GM12878 (cell line): ENCODE measurements at places on chromosomes 3 and 15. TPM values are rescaled to one million over a fixed set of nuclear protein-coding genes. Genes with fewer than 3 reads are reported as not detected.

GJD2 gene
- polyA plus RNA-seq: not detected in 2 replicates

GRCh38 chr3:122301063-122301462, 24.0 kb upstream of the CSTA start:
- H3K27me3 ChIP-seq: no peaks in the 10 kb centered on the region
- peak overlapping the region; percentile 86 for H3K27ac ChIP-seq
- H3K36me3 ChIP-seq: no peaks in the 10 kb centered on the region

GRCh38 chr3:135272026-135272669, 477.1 kb downstream of the EPHB1 start:
- no peaks in the 10 kb centered on the region for H3K4me1 ChIP-seq
- H3K4me3 ChIP-seq: no peak overlapping the region
- H3K27me3 ChIP-seq: no peaks in the 10 kb centered on the region
- DNase-seq: no peak
- H3K27ac ChIP-seq: no peak overlapping the region
- H3K36me3 ChIP-seq: no peaks in the 10 kb centered on the region

DNA sequence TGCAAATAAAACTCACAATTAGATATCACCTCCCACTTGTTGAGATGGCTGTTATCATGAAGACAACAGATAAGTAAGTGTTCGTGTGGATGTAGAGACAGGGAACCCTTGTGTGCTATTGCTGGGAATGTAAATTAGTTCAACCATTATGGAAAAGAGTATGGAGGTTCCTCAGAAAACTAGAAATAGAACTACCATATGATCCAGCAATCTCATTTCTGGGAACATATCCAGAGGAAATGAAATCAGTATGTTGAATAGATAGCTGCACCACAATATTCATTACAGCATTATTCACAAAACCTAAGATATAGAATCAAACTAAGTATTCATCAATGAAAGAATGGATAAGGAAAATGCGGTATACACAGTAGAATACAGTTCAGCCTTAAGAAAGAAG, 418.7 kb upstream of the CNTN6 start:
- no peak overlapping the region for H3K27ac ChIP-seq
- H3K4me3 ChIP-seq: no peak overlapping the region
- H3K36me3 ChIP-seq: no peaks in the 10 kb centered on the region
- DNase-seq: no peak
- H3K27me3 ChIP-seq: no peaks in the 10 kb centered on the region

THSD4 gene
- polyA plus RNA-seq: not detected in 2 replicates

DNA sequence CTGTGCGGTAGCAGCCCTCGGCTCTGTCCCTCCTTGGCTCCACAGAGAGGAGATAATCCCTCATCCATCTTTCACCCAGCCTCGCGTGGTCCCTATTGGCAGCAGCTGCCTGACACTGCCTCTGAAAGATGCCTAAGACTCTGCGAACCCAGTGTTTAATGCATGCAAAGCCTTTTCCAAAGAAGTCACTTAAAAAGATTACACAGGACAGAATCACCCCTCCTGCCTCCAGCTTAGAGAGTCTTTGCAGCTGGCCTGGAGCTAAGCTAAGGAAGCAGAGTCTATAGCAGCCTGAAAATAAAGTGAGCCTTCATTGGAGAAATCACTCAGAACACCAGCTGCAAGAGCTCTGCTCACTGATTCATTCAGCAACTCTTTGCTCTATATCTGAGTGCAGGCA, 247.2 kb downstream of the SHQ1 start:
- H3K4me3 ChIP-seq: no peak overlapping the region
- no peaks in the 10 kb centered on the region for H3K4me1 ChIP-seq
- no peaks in the 10 kb centered on the region for H3K36me3 ChIP-seq
- no peak for DNase-seq
- 0 out of 2 replicates have a peak, but pooled peaks cover 2% of the 10 kb centered on the region for H3K27me3 ChIP-seq
- no peak overlapping the region for H3K27ac ChIP-seq

GRIP2 gene
- polyA plus RNA-seq: 0.03 TPM in 1 of 2 replicates, not detected in the other

DNA sequence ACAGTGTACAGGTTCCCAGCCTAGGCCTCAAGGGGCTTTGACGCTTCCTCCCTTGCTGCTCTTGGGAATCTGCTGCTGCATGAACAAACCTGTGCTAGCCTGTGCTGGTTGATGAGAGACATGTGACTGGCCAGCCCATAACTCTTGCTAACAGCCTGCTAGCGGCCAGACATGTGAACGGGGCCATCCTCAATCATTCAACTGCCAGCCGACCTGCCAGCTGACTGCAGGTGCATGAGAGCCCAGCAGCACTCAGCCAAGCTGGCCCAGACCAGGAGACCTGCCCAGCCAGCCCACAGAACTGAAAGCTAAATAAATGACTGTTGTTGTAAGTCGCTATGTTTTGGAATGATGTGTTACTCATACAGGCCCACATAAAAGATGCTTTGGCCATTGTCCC, 82.4 kb upstream of the DLG1 start:
- no peaks in the 10 kb centered on the region for H3K36me3 ChIP-seq
- H3K27ac ChIP-seq: no peak overlapping the region
- H3K4me1 ChIP-seq: peaks cover 10% of the 10 kb centered on the region; the same call in 1 of the 2 replicates

- no peak for DNase-seq
- H3K4me3 ChIP-seq: no peak overlapping the region
- H3K4me1 ChIP-seq: peaks cover under 1% of the 10 kb centered on the region; the same call in 1 of the 2 replicates
- no peak overlapping the region for H3K27ac ChIP-seq
- no peaks in the 10 kb centered on the region; the same call in 1 of the 2 replicates for H3K27me3 ChIP-seq
- no peaks in the 10 kb centered on the region for H3K36me3 ChIP-seq
Observed at GRCh38 chr3:10395671-10396070, 74.8 kb upstream of the SEC13 start.

STRIT1 gene
- not detected in 2 replicates for polyA plus RNA-seq

- no peaks in the 10 kb centered on the region for H3K4me1 ChIP-seq
- H3K27ac ChIP-seq: no peak overlapping the region
- H3K4me3 ChIP-seq: no peak overlapping the region
- no peak for DNase-seq
- H3K36me3 ChIP-seq: no peaks in the 10 kb centered on the region
- H3K27me3 ChIP-seq: peaks cover 3% of the 10 kb centered on the region
Observed at GRCh38 chr3:186640473-186640818, 247 bp downstream of the FETUB start.

DNA sequence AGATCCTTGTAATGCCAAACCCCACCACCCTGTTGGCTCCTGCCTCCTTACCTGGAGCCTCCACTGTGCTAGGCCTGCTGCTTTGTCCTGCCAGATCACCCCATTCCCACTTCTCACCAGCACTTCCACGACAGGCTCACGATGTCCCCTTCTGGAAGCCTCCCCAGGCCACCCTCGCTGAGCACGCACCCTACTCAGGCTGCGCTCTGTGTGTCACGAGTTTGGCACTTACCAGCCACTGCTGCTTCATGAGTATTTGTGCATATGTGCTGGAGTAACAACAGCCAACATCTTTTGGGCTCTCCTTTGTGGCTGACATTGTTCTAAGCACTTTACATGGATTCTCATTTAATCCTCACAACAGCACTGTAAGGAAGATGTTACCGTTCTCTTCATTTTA, 58.1 kb downstream of the PDIA5 start:
- DNase-seq: no peak
- H3K4me3 ChIP-seq: no peak overlapping the region
- H3K36me3 ChIP-seq: peaks cover 24% of the 10 kb centered on the region; the same call in 1 of the 2 replicates
- no peaks in the 10 kb centered on the region; the same call in 1 of the 2 replicates for H3K4me1 ChIP-seq
- no peaks in the 10 kb centered on the region for H3K27me3 ChIP-seq
- no peak overlapping the region for H3K27ac ChIP-seq

DNA sequence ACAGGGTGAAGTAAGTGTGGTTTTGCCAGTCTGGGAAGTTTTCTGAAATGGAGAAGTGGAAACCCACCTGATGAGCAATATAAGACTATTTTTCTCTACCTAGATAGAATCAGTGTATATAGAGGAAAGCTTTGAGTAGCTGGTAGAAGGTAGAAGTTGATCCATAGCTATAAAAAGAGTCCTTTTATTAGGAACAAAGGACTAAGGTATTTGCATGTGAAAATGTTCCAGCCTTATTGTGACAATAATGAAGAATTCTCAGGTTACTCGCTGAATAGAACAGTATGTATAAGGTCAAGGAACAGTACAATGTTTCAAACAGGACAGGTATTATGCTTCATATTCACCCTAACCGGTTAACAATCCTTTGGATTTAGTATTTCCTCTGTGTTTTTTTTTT, 972.2 kb downstream of the OTOL1 start:
- H3K4me3 ChIP-seq: no peak overlapping the region
- no peak overlapping the region for H3K27ac ChIP-seq
- DNase-seq: no peak
- no peaks in the 10 kb centered on the region for H3K4me1 ChIP-seq
- no peaks in the 10 kb centered on the region for H3K36me3 ChIP-seq

GRCh38 chr3:139286825-139287224, 57.0 kb upstream of the MRPS22 start:
- H3K4me3 ChIP-seq: no peak overlapping the region
- no peaks in the 10 kb centered on the region for H3K4me1 ChIP-seq
- no peaks in the 10 kb centered on the region for H3K36me3 ChIP-seq
- H3K27ac ChIP-seq: no peak overlapping the region
- DNase-seq: no peak
- peaks cover 2% of the 10 kb centered on the region for H3K27me3 ChIP-seq

- no peaks in the 10 kb centered on the region for H3K27me3 ChIP-seq
- no peak overlapping the region for H3K4me3 ChIP-seq
- no peak for DNase-seq
Observed at GRCh38 chr3:152728231-152728980, 106.5 kb upstream of the P2RY1 start.

GXYLT2 gene
- 0.48 and 0.58 TPM in 2 replicates for polyA plus RNA-seq

DNA sequence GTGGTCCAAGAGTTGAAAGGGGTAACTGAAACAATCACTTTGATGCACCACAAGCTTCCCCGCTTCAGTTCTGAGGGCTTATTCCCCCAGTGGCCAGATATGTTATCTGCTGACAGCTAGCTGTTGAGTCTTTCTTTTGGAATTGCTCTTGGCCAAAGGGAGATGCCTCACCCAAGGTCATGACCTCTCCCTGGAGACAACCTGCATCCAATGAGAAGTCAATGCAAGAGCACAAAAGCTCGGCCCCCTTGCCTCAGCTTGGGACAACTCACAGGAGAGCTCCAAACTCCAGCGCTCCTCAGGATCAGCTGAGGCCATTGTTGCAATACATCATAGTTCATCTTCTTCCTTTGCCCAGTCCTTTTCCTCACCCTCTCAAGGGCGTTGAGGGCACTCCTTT, 31.0 kb upstream of the THBS1 start:
- DNase-seq: no peak
- no peaks in the 10 kb centered on the region for H3K36me3 ChIP-seq
- no peak overlapping the region for H3K27ac ChIP-seq
- H3K27me3 ChIP-seq: no peaks in the 10 kb centered on the region

DNA sequence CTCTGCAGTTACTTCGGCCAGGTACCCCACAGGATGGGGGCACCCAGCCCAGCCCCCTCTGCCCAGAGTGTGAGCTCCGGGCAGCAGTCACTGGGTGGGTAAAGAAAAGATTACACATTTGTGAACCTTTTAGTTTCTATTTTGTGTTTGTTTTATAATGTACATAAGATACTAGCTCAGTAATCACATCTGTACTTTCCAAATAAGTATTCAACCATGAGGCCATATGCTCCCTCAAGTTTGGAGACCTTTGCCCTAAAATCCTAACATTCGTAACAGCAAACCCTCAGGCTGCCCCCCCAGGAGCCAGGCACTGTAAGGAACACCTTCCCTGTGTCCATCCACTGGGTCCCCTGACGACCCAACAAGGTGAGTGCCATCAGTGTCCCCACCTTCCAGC, 68.3 kb upstream of the SLC6A6 start:
- H3K27me3 ChIP-seq: no peaks in the 10 kb centered on the region
- H3K4me3 ChIP-seq: no peak overlapping the region
- no peaks in the 10 kb centered on the region for H3K4me1 ChIP-seq

DNA sequence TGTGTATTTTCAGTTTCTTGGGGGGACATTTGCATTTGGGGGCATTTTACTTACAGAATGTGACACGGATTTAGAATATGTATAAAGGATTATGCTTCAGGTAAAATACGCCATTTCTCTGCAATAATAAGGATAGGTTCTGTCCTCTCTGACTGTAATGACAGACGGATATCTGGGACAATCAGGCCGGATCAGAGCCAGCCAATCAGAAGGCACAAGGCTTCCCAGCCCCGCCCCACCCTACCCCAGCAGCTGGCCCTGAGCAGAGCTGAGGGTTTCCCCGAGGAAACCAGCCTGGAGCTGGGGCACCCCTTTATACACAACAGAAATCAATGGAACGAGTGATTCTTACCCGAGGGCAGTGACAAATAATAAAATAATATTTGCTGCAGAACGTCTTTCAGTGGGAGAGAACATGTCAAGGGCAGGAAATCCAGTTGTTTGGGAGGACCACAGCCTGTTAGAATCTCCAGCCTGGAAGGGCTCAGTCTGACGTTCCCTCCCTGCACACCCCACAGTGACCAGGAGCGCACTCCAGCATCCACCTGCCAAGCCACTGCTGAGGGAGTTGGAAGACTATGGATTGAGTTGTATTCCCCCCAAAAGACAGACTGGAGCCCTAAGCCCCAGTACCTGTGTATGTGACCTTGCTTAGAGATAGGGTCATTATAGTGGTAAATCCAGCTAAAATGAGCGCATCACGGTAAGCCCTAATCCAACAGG, 30.3 kb upstream of the SEC13 start:
- H3K27me3 ChIP-seq: peaks cover 2% of the 10 kb centered on the region; the same call in 1 of the 2 replicates
- DNase-seq: no peak
- no peaks in the 10 kb centered on the region for H3K4me1 ChIP-seq
- no peaks in the 10 kb centered on the region for H3K36me3 ChIP-seq
- H3K27ac ChIP-seq: no peak overlapping the region

- DNase-seq: no peak
- H3K27me3 ChIP-seq: no peaks in the 10 kb centered on the region
- H3K27ac ChIP-seq: no peak overlapping the region
- peaks cover 49% of the 10 kb centered on the region for H3K4me1 ChIP-seq
Observed at GRCh38 chr3:72271216-72271615, 486.3 kb upstream of the PROK2 start.

SMAD6 gene
- polyA plus RNA-seq: not detected in 2 replicates

HACD3 gene
- polyA plus RNA-seq: 67.2 and 84.4 TPM in 2 replicates

- peaks cover 3% of the 10 kb centered on the region; the same call in 1 of the 2 replicates for H3K4me1 ChIP-seq
- no peak overlapping the region for H3K27ac ChIP-seq
- no peaks in the 10 kb centered on the region for H3K36me3 ChIP-seq
- no peaks in the 10 kb centered on the region for H3K27me3 ChIP-seq
- no peak for DNase-seq
- no peak overlapping the region for H3K4me3 ChIP-seq
Observed at GRCh38 chr15:98889930-98890695, 117.5 kb downstream of the PGPEP1L start.

- H3K36me3 ChIP-seq: no peaks in the 10 kb centered on the region
- peak; percentile 68 for DNase-seq
- peaks cover 54% of the 10 kb centered on the region for H3K4me1 ChIP-seq
- no peaks in the 10 kb centered on the region for H3K27me3 ChIP-seq
- peak overlapping the region; percentile 44; the same call in 1 of the 2 replicates for H3K4me3 ChIP-seq
- H3K27ac ChIP-seq: peak overlapping the region; percentile 82
Observed at GRCh38 chr15:90597577-90597976, 67.9 kb downstream of the CRTC3 start.

- H3K4me3 ChIP-seq: no peak overlapping the region
- no peak overlapping the region for H3K27ac ChIP-seq
- no peaks in the 10 kb centered on the region for H3K36me3 ChIP-seq
- DNase-seq: no peak
- no peaks in the 10 kb centered on the region for H3K27me3 ChIP-seq
Observed at GRCh38 chr3:101703169-101703568, 16.7 kb upstream of the RPL24 start.

GRCh38 chr3:110495201-110495927, 576.3 kb upstream of the NECTIN3 start:
- H3K27ac ChIP-seq: no peak overlapping the region
- no peaks in the 10 kb centered on the region for H3K4me1 ChIP-seq
- DNase-seq: no peak
- H3K36me3 ChIP-seq: no peaks in the 10 kb centered on the region
- H3K4me3 ChIP-seq: no peak overlapping the region

- H3K4me1 ChIP-seq: peaks cover 4% of the 10 kb centered on the region; the same call in 1 of the 2 replicates
- H3K4me3 ChIP-seq: no peak overlapping the region
- DNase-seq: no peak
- no peak overlapping the region for H3K27ac ChIP-seq
- H3K36me3 ChIP-seq: no peaks in the 10 kb centered on the region
- peaks cover 2% of the 10 kb centered on the region; the same call in 1 of the 2 replicates for H3K27me3 ChIP-seq
Observed at GRCh38 chr15:32829436-32829835, 111.6 kb downstream of the GREM1 start.
